ENCODE measurements at places on chromosomes 4 and X.

DNA sequence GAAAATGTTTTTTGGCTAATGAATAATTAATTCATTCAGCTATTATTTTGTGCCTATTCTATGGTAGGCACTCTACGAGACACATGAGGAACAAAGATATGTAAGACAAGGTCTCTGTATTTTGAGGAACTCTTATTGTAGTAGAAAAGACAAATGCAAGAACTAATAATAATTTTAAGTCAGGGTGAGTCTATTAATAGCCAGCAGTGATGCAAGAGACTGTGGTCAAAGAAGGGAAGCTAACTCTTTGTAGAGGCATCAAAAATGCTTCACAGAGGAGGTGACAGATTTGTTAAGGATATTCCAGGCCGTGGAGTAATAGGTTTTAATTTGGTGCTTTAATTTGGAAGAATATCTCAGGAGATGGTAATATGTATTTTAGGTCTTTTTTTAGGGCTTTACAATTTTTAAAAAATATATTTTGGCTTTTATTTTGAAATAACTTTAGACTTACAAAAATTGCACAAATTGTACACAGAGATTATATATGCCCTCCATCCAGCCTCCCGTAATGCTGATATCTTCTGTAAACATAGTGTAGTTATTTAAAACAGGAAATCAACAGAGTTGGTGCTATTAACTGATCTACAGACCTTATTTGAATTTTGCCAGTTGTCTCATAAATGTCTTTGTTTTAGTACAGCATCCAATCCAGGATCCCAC lies 48.1 kb downstream of the DCLK2 start:
- no peak for DNase-seq

DNA sequence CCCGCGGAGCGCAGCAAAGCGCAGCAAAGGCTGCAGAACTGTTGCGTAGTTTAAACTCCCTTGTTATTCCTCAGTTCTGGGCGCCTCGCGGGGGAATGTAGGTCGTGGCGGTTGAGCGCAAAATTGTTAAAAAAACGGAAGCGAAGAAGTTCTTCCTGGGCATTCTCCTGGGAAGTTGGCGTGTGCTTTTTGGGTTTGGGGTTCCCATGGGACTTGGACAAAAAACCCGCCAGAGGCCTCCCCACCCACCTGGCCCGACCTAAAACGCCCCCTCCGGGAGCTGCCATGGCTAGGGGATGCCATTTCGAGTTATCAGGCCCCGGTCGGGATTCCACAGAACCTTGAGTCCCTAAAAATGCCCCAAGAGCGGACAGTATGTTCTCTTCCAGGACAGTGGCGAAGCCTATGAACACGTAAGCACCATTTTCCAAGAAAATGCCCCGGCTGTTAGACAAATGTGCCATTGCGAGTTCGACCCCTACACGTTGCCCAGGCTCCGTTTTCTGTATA lies 8.9 kb downstream of the ZIC3 start:
- DNase-seq: no peak

DNA sequence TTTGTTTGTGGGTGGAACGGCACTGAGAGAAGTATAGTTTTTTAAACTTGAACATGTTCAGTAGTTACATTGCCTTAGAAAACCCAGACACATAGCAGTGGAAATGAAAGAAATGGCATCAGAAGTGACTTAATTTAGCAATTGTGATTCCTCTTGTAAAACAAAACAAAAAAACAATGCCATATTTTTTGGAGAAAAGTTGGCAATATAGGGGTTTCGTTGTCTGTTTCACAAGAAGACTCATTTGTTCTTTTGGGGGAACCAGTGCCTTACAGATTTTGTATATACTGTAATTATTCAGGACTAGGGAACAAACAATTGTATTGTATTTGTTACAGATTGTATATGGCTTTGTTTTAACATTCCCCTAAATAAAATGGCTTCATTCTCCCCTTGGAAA lies 390.7 kb downstream of the UNC5C start:
- no peak for DNase-seq

GRCh38 chrX:51336584-51336983 lies 4.0 kb downstream of the NUDT10 start:
- peak; percentile 3 for DNase-seq

DNA sequence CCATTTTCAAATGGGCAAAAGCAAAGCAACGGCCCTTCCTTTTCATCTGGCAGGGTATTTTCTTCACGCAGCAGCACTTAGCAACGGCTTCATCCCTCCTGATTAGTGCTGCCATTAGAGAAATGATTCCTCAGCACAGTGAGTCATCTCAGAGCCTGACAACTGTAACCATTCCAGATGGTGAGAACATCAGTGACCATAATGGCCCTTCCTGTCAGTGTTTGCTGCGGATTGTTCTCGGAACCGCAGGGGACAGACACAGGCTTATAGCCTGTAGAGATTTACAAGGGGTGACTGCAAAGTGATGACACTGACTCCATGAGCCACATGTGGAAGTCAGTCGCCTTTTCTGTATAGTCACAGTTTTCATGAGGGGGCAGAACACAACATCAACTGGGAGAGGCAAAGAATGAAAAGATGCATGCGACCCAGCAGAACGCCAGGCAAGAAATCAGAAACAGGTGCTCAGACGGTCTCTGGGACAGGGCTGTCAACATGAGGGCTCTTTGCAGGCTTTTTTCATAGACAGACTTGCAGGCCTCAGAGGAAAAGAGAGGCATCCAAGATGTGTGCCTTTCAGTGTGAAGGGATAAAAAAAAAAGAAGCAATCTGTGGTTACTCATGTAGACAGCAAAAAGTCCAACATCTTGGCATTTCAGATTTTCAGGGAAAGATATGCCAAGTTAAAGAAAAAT lies 69.9 kb upstream of the FBXW7 start:
- no peak for DNase-seq

- DNase-seq: peak; percentile 20
Measured at GRCh38 chr4:185039508-185040273, 21.4 kb downstream of the HELT start.

- DNase-seq: no peak
Measured at GRCh38 chrX:36336751-36337150, 417.2 kb downstream of the CFAP47 start.

GRCh38 chr4:105808750-105809041 lies 86.6 kb upstream of the NPNT start:
- no peak for DNase-seq

GRCh38 chr4:86957215-86957614 lies 22.4 kb downstream of the AFF1 start:
- no peak for DNase-seq

GRCh38 chr4:90536408-90536807 lies 409.2 kb downstream of the CCSER1 start:
- DNase-seq: no peak

DNA sequence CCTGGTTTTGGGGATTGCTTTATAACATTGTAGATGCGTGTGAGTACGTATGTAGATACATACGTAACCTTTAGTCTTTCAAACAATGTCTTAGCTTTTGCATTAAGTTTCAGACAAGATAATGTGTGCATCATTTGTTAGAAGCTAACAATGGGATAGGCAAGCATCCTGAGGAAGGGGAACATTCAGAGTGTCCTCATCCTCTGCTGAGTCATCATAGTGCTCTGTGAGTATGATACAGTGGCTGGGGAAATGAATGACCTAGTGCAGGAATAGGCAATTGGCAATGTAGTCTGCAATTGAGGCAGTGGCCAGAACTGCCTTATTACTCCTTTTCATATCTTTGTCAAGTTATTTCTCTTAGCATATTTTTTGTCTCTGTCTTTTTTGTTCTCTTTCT lies 7.3 kb downstream of the NAP1L5 start:
- no peak for DNase-seq

Data from T-helper 2 cell treated with Interferon-gamma antibody and Interleukin-4, amounts not matched to agents 5 μg/mL and 100 μg/mL, for 36 hours (primary cell).